ENCODE measurements at places on chromosomes 12 and 14. TPM values are rescaled to one million over a fixed set of nuclear protein-coding genes. Genes with fewer than 3 reads are reported as not detected.

ATP2B1 gene
- 4.3 TPM for polyA plus RNA-seq

KLHL42 gene
- polyA plus RNA-seq, result 20.1 TPM

DNA sequence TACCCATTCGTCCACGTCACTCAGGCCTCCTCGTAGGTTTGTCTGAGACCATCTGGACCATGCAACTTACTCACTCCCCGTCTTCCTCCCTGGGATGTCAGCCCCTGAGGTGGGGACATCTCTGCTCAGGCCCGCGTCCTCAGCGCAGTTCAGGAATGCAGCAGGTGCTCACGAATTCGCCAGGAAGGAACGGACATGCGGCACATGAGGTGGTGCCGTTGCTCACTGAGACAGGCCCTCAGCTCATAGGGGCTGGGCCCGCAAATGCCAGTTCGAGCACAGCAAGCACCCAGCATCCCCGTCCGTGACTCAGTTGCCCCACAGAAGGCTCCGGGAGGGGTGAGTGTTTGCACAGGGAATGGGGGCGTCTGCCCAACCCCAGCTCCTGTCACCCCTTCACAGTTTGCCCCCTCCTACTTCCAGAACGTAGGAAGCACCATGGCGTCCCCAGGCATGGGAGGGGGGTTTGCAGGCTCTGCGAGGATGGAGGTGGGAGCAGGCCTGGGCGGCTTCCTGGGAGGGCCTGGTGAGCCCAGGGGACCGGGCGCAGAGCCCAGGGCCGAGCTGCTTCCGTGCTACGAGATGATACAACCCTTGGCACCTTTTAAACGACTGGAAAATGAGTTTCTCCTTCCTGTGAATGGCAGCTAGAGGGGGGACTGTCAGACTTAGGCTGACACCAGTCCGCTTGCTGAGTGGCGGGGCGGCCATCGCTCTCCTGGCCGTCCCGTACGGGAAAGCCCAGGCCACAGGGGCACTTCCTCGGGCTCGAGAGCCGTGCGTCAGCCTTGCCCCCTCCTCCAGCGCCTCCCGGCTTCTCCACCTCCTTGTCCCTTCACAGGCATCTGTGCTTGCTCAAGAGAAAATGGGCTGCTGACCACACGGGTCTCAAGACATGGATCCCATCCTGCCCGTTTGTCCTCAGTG lies 6.9 kb downstream of the GALNT9 start:
- no peak for DNase-seq

DNA sequence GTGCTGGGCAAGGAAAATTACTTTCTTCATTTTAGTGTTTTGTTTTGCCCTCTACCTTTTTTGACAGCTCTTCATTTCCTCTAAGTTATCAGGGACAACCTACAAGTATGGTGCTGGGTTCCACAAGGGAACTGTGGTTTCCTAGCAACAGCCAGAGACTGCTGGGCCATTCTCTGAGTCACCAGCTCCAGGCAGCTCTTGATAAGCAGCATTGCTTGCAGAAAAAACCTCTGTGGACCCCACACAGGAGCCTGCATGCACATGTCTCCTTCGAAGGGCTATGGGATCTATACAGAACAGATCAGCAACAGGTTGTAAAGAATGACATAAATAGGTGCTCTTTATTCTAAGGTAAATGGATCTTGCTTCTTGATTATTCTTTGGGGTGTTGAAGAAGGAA lies 81.0 kb upstream of the CCDC196 start:
- no peak for DNase-seq

Measured in pancreas (tissue), 10 donors.